ENCODE measurements at places on chromosomes 13 and 19.

GRCh38 chr13:92197669-92198068 lies 799.2 kb downstream of the GPC5 start:
- no peaks in the 10 kb centered on the region for H3K27me3 ChIP-seq
- H3K4me1 ChIP-seq, result no peaks in the 10 kb centered on the region
- no peaks in the 10 kb centered on the region for H3K36me3 ChIP-seq
- DNase-seq, result no peak
- no peak overlapping the region for H3K27ac ChIP-seq
- no peak overlapping the region for H3K4me3 ChIP-seq

DNA sequence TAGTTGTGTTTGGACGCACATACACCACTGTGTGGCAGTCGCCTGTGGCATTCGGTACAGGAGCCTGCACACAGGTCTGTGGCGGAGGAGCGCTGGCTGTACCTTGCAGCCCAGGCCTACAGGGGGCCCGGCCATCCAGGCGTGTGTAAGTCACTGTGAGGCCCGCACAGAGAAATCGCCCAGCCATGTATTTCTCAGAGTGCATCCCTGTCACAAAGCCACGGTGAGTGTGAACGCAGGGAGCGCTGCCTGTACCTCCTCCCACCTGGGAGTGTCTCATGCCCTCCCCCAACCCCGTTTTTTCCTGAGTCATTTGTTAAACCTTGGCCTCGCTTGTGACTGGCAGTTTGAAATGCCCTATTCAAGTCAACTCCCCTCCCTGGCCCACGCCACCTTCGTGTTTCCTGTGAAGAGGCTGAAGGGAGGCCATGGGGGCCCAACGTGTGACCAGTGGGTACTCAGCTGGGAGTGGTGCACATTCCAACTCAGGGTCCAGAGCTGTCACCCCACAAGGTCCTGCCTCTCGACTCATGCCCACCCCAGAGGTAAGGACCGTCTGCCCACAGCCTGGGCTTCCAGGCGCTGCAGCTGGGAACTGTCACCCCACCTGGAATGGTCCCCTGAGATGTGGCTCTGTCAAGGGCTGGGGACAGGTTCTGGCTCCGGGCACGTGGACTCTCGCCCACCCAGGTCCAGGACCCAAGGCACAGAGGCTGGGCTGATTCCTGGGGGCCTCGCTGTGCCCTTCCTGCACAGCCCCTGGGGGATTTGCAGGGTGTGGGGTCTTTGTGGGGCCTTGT lies 11.6 kb upstream of the RASA3 start:
- H3K36me3 ChIP-seq, result no peaks in the 10 kb centered on the region
- DNase-seq, result peak; percentile 47
- H3K27me3 ChIP-seq, result no peaks in the 10 kb centered on the region
- peak overlapping the region; percentile 25 for H3K27ac ChIP-seq
- H3K4me3 ChIP-seq, result no peak overlapping the region

DNA sequence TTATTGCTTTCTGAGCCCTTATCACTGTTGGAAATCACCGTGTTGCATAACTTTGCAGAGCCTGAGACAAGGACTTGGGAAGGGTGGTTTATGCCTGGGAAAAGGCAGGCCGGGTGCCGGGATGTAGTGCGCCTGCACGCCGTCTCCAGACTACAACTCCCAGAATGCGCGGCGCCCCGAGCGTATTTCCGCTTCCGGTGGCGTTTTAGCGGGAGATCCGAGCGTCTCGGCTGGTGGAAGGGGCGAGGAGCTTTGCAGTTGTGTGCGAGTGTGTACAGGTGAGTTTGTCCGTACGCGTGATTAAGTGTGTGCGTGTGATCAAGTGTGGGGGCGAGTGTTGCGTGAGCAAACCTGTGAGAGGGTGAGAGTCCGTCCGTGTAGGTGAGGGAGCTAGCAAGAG lies 75.4 kb downstream of the PEG3 start:
- H3K27me3 ChIP-seq, result peaks cover 15% of the 10 kb centered on the region
- peak overlapping the region; percentile 90 for H3K4me3 ChIP-seq
- DNase-seq, result peak; percentile 53
- peaks cover 19% of the 10 kb centered on the region for H3K36me3 ChIP-seq
- H3K27ac ChIP-seq, result peak overlapping the region; percentile 42

DNA sequence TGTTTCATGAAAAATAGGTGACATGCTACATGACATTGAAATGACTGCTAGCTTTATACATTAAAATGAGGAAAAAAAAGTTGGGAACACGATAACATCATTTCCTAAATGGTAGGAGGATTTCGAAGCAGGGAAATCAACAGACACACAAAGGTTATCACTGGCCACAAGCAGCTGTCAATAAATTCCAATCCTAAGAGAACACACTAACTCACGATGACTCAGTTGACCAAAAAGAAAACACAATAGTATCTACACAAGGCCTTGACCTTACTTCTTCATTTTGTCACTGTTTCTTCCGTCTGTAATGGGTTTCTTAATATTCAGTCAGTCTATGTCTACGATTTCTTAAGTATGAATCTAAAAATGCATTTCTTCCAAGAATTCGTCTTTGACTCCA lies 36.5 kb downstream of the STARD13 start:
- no peak overlapping the region for H3K4me3 ChIP-seq
- no peaks in the 10 kb centered on the region for H3K36me3 ChIP-seq
- no peak overlapping the region for H3K27ac ChIP-seq
- H3K4me1 ChIP-seq, result peaks cover 11% of the 10 kb centered on the region

DNA sequence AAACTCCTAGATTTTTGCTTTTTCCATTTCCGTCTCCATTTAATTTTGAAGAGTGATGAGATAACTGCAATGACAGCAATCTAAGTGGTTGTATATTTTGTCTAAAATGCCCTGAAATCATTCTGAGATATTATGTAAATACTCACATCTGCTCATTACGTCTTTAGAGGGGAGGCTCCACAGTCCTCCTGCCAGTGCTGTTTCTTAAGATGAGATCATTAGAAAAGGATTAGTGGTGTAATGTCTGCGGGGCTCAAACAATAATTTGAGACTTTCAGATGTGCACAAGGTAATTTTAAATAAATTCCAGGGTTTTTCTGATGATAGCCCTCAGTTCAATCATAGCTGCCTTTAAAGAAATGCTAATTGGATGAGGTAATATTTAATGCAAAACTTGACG lies 437.9 kb downstream of the FOXO1 start:
- no peak overlapping the region for H3K27ac ChIP-seq
- H3K36me3 ChIP-seq, result no peaks in the 10 kb centered on the region
- H3K27me3 ChIP-seq, result no peaks in the 10 kb centered on the region
- no peak overlapping the region for H3K4me3 ChIP-seq
- no peak for DNase-seq

DNA sequence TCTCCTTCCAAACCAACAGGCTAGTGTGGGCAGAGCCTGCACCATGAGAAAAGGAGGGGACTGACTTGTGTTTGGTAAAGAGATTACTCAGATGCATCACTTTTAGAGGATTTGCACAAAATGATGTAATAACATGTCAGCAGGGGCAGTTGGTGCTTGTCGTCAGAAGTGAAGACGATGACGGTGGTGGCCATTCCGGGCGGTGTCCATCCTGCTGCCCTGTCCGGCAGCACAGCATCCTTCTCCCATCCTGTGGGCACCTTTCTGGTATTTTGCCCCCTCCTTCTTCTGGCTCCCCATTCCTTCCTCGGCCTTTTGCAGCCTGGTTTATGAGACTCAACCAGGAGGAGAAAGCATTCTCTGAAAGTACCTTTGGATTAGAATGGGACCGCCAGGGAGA lies 160.1 kb downstream of the TEX29 start:
- no peak overlapping the region for H3K4me3 ChIP-seq
- DNase-seq, result no peak
- no peaks in the 10 kb centered on the region for H3K36me3 ChIP-seq
- no peak overlapping the region for H3K27ac ChIP-seq

DNA sequence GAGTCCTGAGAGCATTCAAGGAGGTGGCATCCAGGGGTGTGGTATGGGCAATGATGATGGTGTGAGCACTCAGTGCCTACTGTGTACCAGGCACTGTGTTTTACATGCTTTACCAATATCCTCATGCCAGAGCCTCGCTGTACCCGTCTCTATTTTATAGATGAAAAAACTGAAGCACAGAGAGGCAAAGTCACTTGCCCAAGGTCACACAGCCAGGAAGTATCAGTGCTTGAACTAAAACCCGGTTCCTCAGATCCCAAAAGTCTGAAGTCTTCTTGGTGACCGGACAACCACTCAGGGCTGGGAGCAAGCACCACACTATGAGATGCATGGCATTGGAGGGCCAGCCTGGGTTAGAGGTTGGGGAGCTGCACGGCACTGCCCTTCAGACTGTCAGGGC lies 84.1 kb downstream of the CHST8 start:
- DNase-seq, result no peak
- H3K36me3 ChIP-seq, result peaks cover 4% of the 10 kb centered on the region
- H3K27me3 ChIP-seq, result peaks cover 9% of the 10 kb centered on the region
- no peaks in the 10 kb centered on the region for H3K4me1 ChIP-seq
- no peak overlapping the region for H3K4me3 ChIP-seq

DNA sequence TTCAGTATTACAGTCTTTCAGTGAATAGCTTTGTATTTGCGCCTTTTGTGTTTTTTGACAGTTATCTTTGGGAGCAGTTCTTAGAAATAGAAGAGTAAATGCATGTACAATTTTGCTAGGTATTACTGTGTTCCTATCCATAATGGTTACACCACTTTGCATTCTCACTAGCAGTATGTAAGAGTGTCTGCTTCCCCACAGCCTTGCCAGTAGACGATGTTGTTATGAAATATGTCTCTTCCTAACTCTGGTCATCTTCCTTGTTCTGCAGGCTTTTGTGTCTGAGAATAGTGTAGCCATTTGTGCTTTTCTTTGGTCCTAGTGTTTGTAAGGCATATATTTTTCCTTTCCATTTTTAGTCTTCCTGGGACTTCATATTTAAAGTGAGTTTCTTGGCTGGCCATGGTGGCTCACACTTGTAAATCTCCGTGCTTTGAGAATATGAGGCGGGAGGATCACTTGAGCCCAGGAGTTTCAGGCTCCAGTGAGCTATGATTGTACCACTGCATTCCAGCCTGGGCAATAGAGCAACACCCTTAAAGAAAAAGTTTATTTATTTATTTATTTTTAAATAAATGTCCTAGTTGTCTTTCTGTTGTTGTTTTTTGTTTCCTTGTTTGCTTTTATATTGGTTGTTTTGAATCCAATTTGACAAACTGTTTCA lies 140.3 kb downstream of the PDS5B start:
- no peak overlapping the region for H3K4me3 ChIP-seq
- no peaks in the 10 kb centered on the region for H3K27me3 ChIP-seq

GRCh38 chr19:33662391-33663092 lies 40.8 kb downstream of the CHST8 start:
- no peak overlapping the region for H3K4me3 ChIP-seq
- no peak overlapping the region for H3K27ac ChIP-seq
- DNase-seq, result no peak

- H3K36me3 ChIP-seq, result peaks cover 20% of the 10 kb centered on the region
- H3K27me3 ChIP-seq, result no peaks in the 10 kb centered on the region
Measured at GRCh38 chr19:34308381-34309367, 54.3 kb downstream of the GARRE1 start.

- no peaks in the 10 kb centered on the region for H3K4me1 ChIP-seq
- DNase-seq, result no peak
- H3K36me3 ChIP-seq, result no peaks in the 10 kb centered on the region
- peaks cover 2% of the 10 kb centered on the region for H3K27me3 ChIP-seq
- H3K27ac ChIP-seq, result no peak overlapping the region
Measured at GRCh38 chr13:33276570-33276969, 9.0 kb downstream of the STARD13 start.

DNA sequence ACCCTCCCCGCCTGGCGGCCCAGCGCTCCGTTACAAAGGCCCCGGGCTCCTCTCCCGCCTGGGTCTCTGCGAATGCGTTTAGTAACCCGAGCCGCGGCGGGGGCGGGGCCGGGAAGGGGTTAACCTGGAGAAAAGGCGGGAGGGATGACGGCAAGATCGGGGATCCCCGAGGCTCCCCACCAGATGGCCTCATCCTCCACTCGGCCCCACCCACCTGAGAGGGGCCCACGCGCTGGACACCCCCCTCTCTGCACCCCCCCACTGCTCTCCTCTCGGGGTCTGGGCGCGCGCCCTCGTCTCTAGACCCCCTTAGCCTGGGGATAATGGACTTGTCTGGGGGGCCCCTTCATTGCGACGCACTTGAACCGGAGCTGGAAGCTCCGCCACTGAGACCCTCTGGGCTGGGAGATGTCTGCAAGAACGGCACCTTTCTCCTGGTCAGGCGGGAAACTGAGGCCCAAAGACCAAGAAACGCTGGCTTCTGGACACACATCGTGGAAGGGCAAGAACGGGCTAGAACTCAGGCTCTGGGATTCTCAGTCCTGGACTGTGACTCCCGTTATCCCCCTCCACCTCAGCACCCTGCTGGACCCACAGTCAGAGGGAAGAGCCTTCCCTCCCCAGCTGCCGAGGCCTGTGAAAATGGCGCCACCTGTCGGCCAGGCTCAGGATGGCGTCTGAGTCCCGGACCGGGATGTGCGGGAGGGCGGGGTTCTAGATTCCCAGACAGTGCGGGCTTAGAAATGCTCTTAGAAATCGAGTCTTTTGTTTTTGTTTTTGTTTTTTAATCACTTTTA lies 2.9 kb upstream of the LTBP4 start:
- peak; percentile 70 for DNase-seq
- H3K27ac ChIP-seq, result no peak overlapping the region
- H3K4me3 ChIP-seq, result no peak overlapping the region
- H3K4me1 ChIP-seq, result peaks cover 34% of the 10 kb centered on the region
- peaks cover 49% of the 10 kb centered on the region for H3K27me3 ChIP-seq

DNA sequence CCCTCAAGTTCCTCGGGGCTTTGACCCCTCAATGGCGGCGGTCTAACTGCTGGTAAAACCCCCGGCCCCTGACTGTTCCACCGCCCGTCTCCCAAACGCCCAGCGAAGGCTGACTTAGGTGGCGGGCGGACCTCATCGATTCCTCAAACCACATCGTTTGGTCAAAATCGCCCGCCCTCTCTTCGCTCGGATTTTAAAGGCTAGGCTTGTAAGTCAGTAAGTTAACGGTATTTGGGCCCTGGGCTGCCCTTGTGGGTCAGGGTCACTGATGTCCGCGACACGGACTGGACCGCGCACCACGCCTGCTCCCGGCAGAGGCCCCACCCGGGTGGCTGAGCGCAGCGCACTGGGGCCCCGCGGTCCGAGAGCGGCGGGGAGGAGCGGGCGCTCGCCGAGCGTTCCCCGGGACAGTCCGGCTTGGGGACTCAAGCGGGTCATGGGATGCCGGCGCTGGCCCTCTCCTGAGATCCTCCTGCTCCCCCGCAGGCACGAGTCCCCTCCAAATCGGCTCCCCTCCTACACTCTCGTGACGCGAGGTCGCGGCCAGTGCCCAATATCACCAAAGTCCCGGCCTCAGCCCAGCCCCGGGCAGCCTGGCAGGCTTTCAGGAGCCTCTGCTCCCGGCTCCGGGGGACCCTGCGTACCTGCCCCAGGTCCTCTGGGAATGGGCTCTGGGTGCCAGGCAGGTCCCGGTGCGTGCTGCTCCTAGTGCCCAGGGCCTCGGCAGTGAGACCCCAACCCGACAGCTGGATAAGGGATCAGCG lies 1.0 kb downstream of the FLT1 start:
- peak overlapping the region; percentile 62 for H3K27ac ChIP-seq
- H3K4me1 ChIP-seq, result peaks cover 13% of the 10 kb centered on the region
- H3K36me3 ChIP-seq, result peaks cover 11% of the 10 kb centered on the region
- H3K4me3 ChIP-seq, result peak overlapping the region; percentile 92

DNA sequence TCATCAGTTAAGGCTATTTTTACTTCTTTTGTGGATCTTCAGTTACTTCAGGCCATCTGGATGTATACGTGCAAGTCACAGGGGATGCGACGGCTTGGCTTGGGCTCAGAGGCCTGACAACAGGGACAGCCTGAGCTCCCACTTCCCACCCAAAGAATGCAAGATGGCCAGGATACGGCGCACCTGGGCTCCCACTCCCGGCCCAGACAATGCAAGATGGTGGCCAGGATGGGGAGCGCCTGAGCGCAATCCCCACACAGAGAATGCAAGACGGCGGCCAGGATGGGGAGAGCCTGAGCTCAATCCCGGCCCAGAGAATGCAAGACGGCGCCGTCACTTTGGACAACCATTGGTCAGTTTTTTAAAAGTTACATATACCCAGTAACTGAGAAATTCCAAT lies 25.3 kb upstream of the MIER2 start:
- H3K4me1 ChIP-seq, result no peaks in the 10 kb centered on the region
- peaks cover 54% of the 10 kb centered on the region for H3K27me3 ChIP-seq
- DNase-seq, result no peak
- H3K4me3 ChIP-seq, result no peak overlapping the region

All from stimulated activated naive B cell treated with anti-CD40 and anti-IgM and Interleukin-4, amounts not matched to agents 10 μg/mL and 1 μg/mL and 100 μg/mL, for 72 hours (primary cell).